ENCODE measurements at places on chromosomes 3 and 15. TPM values are rescaled to one million over a fixed set of nuclear protein-coding genes. Genes with fewer than 3 reads are reported as not detected.

GRCh38 chr3:161343986-161344385 is 27.3 kb downstream of the SPTSSB start:
- no peak for DNase-seq

Gene MAP1A
- 42.4 TPM for total RNA-seq

Gene HES1
- 12.0 TPM for total RNA-seq

GRCh38 chr3:113140876-113141275 is 70.5 kb upstream of the BOC start:
- DNase-seq: peak; percentile 12

Gene POLQ
- 0.40 TPM for total RNA-seq

DNA sequence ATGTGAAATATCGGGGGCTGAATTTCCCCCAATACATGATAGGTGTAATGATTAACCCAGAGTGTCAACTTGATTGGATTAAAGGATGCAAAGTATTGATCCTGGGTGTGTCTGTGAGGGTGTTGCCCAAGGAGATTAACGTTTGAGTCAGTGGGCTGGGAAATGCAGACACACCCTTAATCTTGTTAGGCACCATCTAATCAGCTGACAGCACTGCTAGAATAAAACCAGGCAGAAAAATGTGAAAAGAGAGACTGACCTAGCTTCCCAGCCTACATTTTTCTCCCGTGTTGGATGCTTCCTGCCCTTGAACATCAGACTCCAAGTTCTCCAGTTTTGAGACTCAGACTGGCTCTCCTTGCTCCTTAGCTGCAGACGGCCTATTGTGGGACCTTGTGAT is 247.8 kb downstream of the OTOL1 start:
- no peak for DNase-seq

Data from esophagus muscularis mucosa (tissue), 4 donors.